ENCODE measurements at places on chromosomes 16 and 17. TPM values are rescaled to one million over a fixed set of nuclear protein-coding genes. Genes with fewer than 3 reads are reported as not detected.

- H3K27ac ChIP-seq = no peak overlapping the region
- DNase-seq = no peak
- no peaks in the 10 kb centered on the region for H3K36me3 ChIP-seq
- H3K4me1 ChIP-seq = peaks cover 9% of the 10 kb centered on the region
Measured at GRCh38 chr17:10136258-10136981, 62.0 kb downstream of the GAS7 start.

Gene TBC1D3B
- total RNA-seq = 10.8 TPM

GRCh38 chr17:42050393-42051012 is at the start of gene C17orf113:
TSS of gene C17orf113 (minus strand) at chr17:42050601. CDS start at chr17:42043376, 7,225 bp downstream.
- H3K27me3 ChIP-seq = peaks cover 54% of the 10 kb centered on the region
- no peaks in the 10 kb centered on the region for H3K36me3 ChIP-seq
- H3K4me3 ChIP-seq = peak within 1 kb of the TSS; percentile 77
- peaks cover 4% of the 10 kb centered on the region for H3K4me1 ChIP-seq
- H3K27ac ChIP-seq = no peak within 1 kb of the TSS

DNA sequence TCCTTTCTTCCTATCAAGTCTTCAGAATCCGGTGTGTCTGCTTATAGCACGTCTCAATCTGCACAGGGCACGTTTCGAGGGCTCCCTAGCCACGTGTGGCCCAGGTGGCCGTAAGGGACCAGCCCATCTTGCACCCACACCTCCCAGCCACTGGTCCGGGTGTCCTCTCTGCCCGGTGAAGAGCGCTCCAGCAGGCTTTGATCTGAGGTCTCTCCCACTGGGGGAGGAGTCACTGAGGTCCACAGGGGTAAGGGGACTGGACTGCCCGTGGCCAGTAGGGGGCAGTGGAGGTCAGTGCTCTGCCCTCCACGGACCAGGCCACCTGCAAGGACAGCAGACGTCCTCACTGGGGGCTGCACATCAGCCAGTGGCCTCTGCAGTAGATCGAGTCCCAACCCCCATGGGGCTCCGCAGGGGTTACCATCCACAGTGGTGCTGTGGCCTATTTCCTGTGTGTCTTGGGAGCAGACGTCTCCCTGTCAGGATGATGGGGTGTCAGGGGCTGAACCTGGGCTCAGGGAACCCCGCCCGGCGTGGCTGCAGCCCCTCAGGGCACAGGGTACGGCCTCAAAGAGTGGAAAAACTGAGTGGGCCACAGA is 204.1 kb upstream of the CIBAR2 start:
- H3K4me1 ChIP-seq = peaks cover 8% of the 10 kb centered on the region
- no peaks in the 10 kb centered on the region for H3K27me3 ChIP-seq
- no peaks in the 10 kb centered on the region for H3K36me3 ChIP-seq
- H3K4me3 ChIP-seq = no peak overlapping the region
- no peak overlapping the region for H3K27ac ChIP-seq
- peak; percentile 65 for DNase-seq

DNA sequence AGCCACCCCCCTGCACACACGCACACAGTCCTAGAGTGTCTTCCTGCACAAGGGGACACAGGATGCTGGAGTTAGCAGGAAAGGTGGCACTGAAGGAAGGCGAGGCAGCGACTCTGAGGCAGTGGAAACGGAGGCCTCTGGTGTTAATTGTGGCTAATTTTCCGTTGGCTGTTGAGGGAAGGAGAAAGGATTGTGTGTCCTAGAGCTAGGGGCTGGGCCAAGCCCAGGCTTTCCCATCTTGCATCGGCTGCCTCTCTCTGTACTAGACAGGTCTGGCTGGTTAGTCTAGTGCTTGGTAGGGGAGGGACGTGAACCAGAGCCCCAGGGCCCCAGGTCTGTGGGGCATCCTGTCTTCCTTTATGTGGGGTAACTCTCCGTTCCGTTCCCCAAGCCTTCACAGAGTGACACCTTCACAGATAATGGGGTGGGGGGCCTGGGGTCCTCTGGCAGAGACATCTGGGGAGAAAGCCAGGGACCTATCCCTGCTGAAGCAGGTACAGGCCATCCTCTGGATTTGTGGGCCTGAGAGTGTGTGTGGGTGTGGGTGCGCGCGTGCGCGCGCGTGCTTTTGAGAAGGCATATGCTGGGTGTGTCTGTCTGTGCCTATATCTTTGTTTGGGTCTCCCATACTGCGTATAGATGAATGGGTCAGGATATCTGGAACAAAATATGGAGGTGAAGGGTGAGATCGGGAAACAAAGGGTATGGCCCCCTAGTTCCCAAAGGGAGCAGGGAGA is at the start of gene CHD3:
Gene CHD3, plus strand, starts transcription at position 606 of the 737 bp plus-strand sequence. CDS start 212 bp downstream, outside the sequence.
- DNase-seq = peak; percentile 65
- H3K4me3 ChIP-seq = no peak within 1 kb of the TSS
- H3K36me3 ChIP-seq = peaks cover 3% of the 10 kb centered on the region

GRCh38 chr16:785563-786535 is 2.3 kb downstream of the RPUSD1 start:
- DNase-seq = peak; percentile 83
- peak overlapping the region; percentile 92 for H3K4me3 ChIP-seq
- no peaks in the 10 kb centered on the region for H3K27me3 ChIP-seq

DNA sequence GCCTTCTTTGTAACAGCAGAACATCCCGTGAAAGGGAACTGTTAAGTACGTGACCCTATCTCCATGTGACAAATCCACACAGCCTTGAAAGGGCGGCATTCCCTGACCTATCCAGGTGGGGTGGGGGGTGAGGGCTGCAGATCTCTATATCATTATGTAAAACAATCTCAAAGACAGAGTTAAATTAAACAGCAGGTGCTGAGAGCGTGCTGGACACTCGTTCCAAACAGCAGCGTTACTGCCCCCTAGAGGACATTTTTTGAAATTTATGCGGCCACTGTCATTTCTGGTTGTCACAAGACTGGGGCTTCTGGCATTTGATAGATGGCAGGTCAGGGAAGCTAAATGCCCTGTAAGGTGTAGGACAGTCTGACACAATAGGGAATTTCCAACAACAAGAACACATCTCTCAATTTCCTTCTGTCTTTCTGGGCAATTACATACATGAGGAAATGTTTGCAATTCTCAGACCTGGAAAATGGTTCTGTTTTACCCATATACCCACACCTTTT is 6.7 kb upstream of the SLC25A39 start:
- H3K27ac ChIP-seq = no peak overlapping the region
- H3K4me3 ChIP-seq = no peak overlapping the region
- H3K4me1 ChIP-seq = peaks cover 14% of the 10 kb centered on the region
- peak; percentile 76 for DNase-seq
- no peaks in the 10 kb centered on the region for H3K27me3 ChIP-seq

DNA sequence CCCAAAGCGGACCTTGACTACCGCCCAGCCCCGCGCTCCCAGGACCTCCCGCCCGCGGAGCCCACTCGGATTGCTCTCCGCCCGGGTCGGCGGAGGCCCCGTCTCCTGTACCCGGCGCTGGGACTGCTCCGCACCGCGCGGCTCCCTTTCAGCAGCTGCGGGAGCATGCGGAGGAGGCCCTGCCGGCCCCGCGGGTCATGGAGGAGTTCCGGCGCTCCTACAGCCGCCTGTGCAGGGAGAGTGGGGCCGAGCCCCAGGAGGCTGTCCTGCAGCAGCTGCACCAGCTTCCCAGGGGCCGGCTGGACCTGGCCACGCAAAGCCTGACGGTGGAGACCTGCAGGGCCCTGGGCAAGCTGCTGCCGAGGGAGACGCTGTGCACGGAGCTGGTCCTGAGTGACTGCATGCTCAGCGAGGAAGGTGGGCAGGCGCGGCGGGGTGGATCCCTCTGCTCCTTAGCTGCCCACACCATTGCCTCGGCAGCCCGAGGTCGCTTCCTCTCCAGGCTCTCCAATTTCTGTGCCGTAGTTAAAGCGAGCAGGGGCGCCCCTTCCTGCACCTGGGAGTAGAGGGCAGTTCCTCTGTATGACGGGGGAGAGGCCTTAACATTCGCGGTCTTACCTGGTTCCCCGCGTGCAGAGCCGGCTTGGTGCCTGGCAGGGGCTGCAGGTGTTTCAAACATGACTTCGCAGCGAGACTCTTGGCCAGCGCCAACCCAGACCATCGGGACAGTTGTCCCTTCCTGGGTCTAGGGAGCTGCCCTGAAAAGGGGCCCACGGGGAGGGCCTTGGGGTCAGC is 539 bp downstream of the LRRC45 start:
- no peaks in the 10 kb centered on the region for H3K27me3 ChIP-seq
- H3K27ac ChIP-seq = no peak overlapping the region
- H3K36me3 ChIP-seq = peaks cover 1% of the 10 kb centered on the region
- H3K4me3 ChIP-seq = peak overlapping the region; percentile 81
- DNase-seq = peak; percentile 38

DNA sequence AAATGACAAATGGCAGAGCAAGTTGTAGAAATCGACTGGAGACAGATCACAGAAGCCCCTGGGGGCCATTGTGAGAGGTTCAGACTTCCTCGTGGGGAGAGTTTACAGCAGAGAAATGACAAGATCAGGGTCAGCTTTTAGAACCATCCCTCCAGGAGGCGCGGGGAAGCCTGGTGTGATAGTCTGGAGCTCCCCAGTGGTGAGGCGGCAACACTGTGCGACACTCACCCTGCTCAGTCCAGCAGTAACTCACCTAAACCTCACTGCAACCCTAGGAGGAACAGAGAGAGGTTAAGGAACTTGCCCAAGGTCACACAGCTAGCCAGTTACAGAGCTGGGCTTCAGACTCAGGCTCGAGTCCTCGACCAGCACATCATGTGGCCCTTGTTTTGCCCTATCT is 123.4 kb upstream of the IRX3 start:
- no peaks in the 10 kb centered on the region for H3K36me3 ChIP-seq
- no peak for DNase-seq
- no peak overlapping the region for H3K27ac ChIP-seq
- no peaks in the 10 kb centered on the region for H3K4me1 ChIP-seq
- H3K27me3 ChIP-seq = peaks cover 12% of the 10 kb centered on the region

GRCh38 chr17:72682605-72683004 is 409.9 kb downstream of the SLC39A11 start:
- no peak overlapping the region for H3K4me3 ChIP-seq
- H3K27ac ChIP-seq = no peak overlapping the region
- H3K4me1 ChIP-seq = no peaks in the 10 kb centered on the region
- DNase-seq = no peak
- H3K27me3 ChIP-seq = no peaks in the 10 kb centered on the region

DNA sequence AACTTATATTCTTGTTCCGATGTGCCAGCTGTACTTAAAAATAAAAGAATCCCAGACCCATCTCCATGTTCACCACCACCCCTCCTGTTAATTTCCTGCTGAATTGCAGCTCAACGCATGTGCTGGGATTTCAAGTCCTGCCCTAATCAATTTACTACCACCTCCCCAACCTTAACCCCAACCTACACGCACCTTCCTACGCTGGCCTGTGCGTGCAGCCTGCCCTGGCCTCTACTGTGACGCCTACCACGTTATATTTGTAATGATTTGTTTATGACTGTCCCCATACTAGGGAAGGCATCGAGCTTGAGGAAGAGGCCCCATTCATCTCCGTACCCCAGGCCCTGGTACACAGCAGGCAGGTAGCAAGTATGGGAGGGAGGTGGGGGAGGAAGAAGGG is 251.1 kb downstream of the MRTFB start:
- no peak overlapping the region for H3K4me3 ChIP-seq

- DNase-seq = no peak
- H3K27me3 ChIP-seq = no peaks in the 10 kb centered on the region
- H3K4me1 ChIP-seq = peaks cover 13% of the 10 kb centered on the region
- H3K36me3 ChIP-seq = no peaks in the 10 kb centered on the region
- H3K27ac ChIP-seq = no peak overlapping the region
Measured at GRCh38 chr16:983044-984030, 1.8 kb downstream of the SOX8 start.

DNA sequence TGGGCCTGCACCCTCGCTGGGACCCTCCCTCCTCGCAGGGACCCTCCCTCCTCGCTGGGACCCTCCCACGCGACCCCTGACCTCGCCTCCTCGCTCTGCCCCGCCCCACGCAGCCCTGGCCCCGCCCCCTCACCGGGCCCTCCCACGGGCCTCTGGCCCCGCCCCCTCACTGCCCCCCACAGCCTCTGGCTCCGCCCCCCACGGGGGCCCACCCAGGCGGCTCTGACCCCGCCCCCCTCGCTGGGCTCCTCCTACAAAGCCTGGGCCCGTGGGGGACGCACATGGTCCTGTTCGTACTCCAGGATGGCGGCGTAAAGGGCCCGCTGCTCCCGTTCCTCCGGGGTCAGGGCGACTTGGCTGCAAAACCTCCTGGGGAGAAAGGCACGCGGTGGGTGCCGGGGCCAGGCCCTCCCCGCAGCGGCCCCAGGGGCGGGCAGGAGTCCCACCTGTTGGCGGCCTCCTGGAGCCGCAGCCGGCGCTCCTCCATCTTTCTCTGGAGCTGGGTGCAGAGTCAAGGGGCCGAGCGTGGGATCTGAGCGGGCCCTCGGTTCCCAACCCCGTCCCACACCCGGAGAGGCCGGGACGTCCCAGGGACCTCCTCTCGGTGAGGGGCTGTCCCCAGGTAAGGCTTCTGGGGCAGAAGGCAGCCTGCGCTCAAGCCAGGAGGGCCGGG is 9.0 kb downstream of the VPS9D1 start:
- no peak overlapping the region for H3K27ac ChIP-seq
- DNase-seq = peak; percentile 73
- peaks cover 12% of the 10 kb centered on the region for H3K4me1 ChIP-seq
- no peaks in the 10 kb centered on the region for H3K27me3 ChIP-seq
- peaks cover 2% of the 10 kb centered on the region for H3K36me3 ChIP-seq
- H3K4me3 ChIP-seq = peak overlapping the region; percentile 79

DNA sequence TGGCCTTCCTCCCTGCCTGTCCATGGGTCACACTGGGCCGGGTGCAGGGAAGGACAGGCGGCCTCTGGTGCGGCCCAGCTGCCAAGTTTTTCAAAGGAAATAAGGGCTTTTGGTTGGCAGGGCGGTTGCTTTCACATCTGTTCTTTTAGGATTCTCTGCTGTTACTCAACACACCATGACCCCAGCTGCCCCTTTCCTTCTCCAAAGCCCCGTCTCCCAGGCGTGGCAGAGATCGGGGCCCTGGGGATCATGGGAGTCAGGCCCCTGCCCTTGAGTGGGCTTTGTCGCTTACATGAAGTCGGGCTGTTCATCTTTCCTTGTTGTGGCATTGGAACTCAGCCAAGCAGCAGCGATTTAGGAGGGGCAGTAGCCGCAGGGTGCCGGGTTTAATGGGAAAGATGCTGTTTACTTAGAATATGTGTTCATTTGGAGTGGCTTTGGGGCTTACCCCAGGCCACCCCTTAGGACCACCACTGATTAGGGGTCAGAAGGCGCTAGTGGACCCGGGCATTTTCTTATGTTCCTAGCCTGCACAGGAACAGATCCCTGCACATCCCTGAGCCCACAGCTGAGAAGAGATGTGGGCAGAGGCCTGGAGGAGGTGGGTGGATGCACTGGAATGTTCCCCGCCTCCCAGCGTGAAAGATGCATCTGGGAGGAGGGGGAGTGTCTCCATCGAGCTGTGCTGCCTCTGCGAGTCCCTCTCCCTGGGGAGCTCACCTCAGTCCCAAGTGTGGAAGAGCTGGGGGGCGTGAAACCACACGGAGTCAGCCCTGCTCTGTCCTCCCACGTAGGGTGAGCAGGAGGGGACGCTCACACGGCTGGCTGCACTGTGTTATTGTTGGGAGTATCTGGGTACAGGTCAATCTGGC is 6.8 kb upstream of the ADCY7 start:
- H3K4me3 ChIP-seq = no peak overlapping the region
- no peak for DNase-seq
- no peak overlapping the region for H3K27ac ChIP-seq
- H3K27me3 ChIP-seq = no peaks in the 10 kb centered on the region
- H3K36me3 ChIP-seq = no peaks in the 10 kb centered on the region
- peaks cover 33% of the 10 kb centered on the region for H3K4me1 ChIP-seq

Gene ARHGAP44
- 0.55 TPM for total RNA-seq

GRCh38 chr16:84593825-84594724 is 23.8 kb downstream of the COTL1 start:
- peak overlapping the region; percentile 98 for H3K27ac ChIP-seq
- peaks cover 11% of the 10 kb centered on the region for H3K36me3 ChIP-seq
- peak; percentile 81 for DNase-seq
